ENCODE measurements at places on chromosomes 12 and 14.

DNA sequence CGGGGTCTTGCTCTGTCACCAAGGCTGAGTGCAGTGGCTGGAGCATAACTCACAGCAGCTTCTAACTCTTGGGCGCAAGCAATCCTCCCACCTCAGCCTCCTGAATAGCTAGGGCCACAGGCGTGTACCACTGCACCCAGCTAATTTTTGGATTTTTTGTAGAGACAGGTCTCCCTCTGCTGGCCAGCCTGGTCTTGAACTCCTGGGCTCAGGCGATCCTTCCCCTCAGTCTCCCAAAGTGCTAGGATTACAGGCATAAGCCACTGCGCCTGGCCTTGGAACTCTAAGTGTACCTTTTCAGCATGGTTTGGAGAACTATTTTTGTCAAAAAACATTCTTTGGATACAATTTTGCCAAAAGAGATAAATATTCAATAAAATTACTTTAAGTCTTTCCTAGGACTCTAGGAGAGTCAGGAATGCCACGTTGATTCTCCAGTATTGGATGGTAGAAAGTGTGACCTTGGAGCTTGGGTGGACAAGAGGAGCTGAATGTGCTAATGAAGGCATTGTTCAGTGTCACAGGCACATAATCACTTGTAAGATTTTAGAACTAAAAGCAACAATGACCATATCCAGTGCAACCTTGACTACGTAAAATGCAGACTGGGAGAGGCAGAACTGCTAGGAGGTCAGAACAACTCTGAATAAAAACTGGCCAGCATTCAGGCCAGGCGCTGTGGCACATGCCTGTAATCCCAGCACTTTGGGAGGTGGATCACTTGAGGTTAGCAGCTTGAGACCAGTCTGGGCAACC is 2.8 kb downstream of the SRSF9 start:
- DNase-seq, result no peak

- DNase-seq, result no peak
Measured at GRCh38 chr12:119748497-119748896, 80.6 kb downstream of the PRKAB1 start.

GRCh38 chr14:30287579-30288445 is 271.1 kb upstream of the G2E3 start:
- DNase-seq, result no peak

DNA sequence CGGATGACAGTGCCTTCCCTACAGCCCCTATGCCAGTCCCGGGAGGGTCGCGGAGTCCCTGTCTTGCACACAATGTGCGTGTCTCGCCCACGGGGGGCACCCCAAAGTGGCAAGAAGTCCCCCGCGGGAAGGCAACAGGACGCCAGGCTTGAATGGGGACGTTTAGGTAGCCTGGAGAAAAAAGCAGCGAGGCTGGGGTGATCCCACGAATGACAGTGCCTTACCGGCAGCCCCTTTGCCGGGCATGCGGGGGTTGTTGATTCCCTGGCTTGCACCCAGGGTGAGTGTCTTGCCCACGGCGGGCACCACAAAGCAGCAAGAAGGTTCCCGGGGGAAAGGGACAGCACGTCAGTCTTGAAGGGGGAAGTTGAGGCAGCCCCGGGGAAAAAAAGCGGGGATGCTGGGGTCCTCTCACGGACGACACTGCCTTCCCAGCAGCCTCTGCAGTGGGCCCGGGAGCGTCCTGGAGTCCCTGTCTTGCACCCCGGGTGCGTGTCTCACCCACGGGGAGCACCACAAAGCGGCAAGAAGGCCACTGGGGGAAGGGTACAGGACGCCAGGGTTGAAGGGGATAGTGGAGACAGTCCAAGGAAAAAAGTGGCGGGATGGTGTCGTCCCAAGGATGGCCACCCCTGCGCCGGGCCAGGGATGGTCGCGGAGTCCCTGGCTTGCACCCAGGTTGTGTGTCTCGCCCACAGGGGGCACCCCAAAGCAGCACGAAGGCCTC is 156.8 kb upstream of the ALG10B start:
- DNase-seq, result no peak

DNA sequence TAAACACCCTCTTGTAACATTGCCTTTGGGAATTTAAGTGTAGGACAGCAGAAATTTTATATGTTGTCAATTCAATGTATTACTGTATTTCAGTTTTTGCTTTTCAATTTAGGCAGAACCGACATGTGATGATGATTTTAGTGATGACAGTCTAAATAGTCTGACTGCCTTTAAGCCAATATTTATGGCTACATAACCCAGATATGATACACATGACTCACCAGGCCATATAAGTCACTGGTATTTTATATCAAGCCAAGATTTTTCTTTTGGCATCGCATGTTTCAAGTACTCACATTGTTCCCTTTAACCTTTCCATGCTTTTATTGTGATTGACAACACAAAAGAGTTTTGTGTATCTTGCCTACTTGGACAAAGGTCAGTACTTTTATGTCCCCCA is 13.6 kb upstream of the PPM1A start:
- no peak for DNase-seq

DNA sequence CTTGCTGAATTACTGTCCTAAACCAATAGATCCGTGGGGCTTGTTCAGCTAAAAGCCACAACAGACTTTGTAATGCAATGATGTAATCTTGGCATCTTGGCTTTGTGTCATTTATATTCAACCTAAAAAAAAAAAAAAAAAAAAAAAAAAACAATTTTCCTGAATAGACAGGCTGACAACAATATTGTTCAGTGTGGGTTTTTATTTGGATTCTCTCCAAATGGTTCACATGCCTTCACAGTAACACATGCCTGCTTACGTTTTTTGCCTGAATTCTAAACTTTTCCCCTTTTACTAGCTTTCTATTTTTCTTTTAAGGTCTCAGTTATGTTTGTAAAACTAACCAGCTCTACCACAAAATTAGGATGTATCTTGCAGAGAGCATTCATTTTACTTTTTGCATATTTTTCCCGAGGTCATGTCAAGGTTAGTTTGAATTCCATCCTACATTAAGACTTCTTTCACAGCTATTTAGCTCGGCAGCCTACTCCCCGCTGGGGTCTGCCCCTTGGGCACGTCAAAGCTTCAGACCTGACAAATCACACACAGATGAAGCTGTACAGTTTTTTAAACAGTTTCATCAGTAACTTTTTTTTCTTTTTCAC is 213.7 kb upstream of the NPAS3 start:
- DNase-seq, result no peak

GRCh38 chr14:92263681-92264080 is 59.3 kb upstream of the SLC24A4 start:
- DNase-seq, result no peak

- DNase-seq, result no peak
Measured at GRCh38 chr12:17588968-17589367, 501.0 kb downstream of the RERGL start.

- no peak for DNase-seq
Measured at GRCh38 chr12:5230156-5230555, 186.5 kb downstream of the KCNA5 start.

DNA sequence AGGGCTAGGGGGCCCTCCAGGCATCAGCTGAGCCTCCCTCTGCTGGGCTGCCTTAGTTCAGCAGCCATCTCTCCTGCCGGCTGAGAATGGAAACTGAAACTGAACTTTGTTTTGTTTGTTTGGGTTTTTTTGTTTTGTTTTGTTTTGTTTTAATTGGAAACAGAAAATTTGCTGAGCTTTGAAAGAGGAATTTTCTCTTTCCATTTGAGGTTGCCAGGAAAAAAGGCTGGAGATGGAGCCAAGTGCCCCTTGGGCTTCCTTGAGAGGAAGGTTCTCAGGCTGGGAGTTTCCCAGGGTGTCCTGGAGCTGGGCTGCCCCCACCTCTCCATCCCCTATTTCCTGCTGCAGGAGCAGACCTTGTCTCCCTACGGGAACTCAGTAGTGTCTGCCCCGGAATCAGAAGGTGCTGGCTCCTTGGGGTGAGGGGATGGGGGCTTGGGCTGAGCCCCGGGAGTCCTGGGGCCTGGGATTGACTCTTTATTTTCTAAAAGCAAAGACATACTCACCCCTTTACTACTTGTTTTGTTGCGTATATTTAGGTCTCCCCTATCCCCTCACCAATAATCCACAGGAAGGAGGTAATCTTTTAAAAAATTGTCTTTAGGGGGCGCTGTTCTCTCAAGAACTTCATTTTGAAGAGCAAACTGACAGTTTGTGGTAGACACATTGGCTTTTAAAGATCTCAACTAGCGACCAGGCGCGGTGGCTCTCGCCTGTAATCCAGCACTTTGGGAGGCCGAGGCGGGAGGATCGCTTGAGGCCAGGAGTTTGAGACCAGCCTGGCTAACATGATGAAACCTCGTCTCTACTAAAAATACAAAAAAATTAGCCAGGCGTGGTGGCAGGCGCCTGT is 21.3 kb upstream of the OASL start:
- DNase-seq, result no peak

DNA sequence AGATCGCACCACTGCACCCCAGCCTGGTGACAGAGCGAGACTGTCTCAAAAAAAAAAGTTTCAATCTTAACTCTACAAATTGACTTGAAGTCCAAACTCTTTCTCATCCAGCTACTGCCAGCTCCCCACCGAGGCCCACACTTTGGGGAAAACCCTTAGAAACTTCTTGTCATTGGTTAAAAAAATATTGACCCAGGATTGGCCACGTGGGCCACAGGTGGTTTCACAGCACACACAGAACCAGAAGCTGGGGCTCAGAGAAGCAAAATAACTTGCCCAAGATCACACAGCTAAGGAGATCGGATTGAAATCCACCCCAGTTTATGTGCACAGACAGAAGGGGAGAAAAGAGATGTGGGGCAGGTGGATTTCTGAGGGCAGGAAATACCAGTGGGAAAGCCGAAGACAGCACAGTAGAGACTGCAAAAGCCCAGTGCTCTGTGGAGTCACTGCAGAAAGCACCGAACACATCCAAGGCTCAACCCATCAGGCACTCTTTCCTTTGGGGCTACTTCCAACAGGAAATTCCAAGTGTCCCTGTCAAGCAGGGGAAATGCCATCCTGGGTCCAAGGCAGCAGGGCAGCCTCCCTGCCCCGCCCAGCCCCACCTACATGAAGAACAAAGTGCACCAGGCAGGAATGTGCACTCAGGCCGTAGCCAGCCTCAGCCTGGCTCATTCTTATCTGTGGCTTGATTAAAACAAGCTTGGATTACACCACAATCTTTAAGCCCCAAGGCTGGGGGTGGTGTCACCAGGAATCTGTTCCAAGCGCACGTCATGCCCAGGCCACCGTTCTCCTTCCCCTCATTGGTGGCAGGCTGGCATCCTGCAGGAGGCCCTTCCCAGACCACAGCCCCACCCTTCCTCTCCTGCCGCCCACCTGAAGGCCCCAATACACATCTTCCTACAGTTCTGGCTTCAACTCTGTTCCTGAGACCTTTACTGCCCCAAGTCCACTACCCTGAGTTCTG is 72.5 kb downstream of the ITPK1 start:
- peak; percentile 80 for DNase-seq

DNA sequence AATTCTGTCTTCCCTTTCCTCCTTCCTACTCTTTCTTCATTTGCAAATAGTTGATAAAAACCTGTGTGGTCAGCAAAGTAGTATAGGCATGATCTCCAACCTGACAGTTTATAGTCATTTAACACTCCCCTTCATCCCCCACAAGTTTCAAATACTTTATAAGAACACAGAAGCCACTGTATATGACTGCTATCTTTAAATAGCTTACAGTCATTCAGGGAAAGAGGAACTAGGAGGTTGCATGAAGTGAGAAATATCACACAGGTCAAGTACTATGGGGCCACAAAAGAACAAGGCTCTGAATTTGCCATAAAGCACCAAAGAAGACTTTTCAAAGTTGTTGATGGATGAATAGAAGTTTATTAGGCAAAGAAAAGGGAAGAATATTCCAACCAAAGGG is 431.3 kb downstream of the NPAS3 start:
- no peak for DNase-seq

DNA sequence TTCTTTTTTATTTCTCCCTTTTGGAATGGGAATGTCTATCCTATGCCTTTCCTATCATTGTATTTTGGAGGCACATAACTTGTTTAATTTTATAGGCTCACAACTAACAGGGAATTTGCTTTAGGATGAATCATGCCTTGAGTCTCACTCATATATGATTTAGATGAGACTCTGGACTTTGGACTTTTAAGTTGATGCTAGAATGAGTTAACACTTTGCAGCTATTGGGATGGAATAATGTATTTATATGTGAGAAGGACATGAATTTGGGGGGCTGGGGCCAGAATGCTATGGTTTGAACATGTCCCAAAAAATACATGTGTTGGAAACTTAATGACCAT is 365.3 kb downstream of the ZFP36L1 start:
- DNase-seq, result no peak

DNA sequence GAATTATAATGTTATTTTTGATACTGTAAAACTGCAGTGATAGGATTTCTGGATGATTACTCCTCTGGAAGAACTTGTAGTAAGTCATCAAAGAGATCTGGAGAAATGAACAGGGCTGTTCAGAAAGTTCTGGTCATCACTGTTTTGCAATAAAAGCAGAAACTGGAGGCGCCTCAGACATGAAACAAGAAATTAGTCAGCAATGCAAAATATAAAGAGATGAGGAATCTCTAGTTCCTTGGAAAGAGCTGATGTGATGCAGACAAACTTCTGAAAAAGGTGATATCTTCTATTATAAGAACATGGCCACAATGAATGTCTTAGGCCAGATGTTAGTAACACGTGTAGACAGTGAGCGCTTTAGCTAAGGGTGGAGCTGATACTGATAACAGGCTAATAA is 9.5 kb downstream of the ACIN1 start:
- DNase-seq, result no peak

- no peak for DNase-seq
Measured at GRCh38 chr14:88910386-88910785, 85.9 kb downstream of the TTC8 start.
